ENCODE measurements at places on chromosomes 3 and 15. TPM values are rescaled to one million over a fixed set of nuclear protein-coding genes. Genes with fewer than 3 reads are reported as not detected.

DNA sequence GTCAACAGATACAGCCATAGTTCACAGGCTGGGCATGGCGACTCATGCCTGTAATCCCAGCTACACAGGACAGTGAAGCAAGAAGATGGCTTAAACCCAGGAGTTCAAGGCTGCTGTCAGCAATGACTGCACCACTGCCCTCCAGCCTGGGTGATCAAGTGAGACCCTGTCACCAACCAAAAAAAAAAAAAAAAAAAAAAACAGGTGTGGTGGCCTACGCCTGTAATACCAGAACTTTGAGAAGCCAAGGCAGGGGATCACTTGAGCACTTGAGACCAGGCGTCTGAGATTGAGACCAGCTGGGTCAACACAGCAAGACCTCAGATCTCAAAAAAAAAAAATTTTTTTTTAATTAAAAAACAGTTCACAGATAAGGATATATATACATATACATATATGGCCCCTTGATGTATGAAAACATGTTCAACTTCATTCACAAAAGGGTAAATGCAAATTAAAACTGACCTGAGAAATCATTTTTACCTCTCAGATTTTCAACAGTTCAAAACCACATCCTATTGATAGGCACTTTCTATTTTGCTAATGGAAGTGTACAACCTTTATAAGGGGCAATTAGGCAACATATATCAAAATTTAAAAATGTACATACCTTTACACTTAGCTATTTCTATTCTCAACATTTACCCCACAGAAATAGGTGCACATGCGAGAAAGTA lies 51.1 kb downstream of the OSBPL10 start:
- no peak for DNase-seq

GRCh38 chr3:134956844-134957243 lies 161.8 kb downstream of the EPHB1 start:
- no peak for DNase-seq

DNA sequence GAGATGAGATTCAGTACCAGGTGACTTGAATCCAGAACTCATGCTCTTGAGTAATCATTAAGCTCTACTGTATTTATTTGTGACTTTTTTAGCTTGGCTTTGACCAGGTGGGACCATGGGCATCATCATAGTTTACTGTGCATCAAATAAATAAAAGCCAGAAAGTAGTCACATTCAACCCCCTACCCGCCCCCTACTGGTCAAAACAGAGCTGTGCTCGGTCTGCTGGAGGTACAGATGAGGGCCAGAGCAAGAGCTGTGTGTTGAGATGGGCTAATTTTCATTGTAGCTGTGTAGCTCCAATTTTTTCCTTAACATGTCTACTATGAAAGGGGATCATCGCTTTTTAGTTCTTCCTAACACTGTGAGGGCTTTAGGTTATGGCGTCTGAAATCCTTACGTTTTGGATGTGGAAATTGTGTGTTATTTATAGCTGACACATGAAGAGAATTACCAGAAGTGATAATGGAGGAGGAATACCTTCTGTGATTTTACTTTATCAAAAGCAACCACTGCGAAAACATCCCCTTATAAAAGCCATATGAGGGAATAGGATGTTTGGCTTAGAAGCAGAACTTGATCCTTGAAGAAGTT lies 375.1 kb downstream of the PTPRG start:
- DNase-seq = no peak

DNA sequence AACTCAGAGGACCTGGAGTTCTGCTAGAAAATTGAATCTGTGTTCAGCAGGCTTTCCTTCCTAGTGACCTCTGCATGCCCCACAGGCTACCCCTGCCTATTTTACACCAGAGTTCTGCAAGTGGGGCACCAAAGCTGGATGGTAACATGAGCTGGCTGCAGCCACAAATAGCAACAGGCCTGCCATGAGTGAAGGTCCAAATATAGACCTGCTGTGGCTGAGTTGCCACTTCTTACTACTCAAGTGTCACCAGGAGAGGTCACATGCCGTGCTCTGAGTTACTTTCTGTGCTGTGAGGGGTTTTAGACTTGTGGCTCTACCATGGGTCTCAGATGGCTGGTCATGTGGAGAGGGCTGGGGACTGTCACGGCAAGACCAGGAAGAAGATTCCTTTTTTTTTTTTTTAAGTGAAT lies at the start of gene FSD2:
TSS of gene FSD2 (minus strand) at position 76 of the 413 bp plus-strand sequence. CDS start 18,679 bp downstream, outside the sequence.
- no peak for DNase-seq

- DNase-seq = no peak
Observed at GRCh38 chr3:32818970-32819511, 1.2 kb downstream of the TRIM71 start.

DNA sequence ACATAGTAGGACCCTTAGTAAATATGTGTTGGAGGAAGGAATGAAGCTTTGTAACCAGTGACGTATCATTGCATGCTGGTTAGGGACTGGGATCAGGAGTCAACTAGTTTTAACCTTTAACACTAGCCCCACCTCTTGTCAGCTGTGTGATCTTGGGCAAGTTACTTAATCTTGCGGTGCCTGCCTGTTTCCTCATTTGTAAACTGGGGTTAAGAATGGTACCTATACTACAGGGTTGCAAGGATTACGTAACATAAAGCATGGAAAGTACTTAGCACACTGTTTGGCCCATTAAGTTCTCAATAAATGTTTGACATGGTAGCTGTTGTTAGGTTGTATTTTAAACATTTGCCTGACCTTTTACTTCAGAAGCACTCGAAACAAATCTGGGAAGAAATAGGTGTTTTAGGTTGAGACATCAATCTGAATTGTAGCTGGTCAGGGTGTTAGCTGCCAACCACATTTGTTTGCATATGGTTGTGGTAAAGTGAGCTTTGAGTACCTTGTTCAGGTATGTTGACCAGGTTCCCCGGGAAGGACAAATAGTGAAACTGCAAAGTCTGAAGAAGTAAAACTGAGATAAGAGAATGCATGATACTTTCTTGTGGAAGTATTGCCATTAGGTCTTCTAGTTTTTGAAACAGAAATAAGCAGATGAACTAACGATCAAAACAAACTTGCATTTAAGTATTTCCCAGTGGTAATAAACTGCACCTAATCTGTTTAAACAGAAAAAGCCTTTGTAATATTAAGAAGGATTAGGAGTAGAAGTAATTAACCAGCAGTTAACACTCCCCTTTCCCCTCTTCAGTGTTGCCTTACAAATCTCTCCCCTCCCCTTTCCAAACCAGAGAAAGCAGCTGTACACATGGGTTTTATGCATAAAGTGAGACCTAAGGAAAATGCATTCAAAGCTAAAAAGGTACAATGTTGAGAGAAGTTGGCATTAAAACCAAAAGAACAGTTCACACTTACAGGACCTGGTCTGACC lies 25.8 kb upstream of the SCAANT1 start:
- DNase-seq = no peak

DNA sequence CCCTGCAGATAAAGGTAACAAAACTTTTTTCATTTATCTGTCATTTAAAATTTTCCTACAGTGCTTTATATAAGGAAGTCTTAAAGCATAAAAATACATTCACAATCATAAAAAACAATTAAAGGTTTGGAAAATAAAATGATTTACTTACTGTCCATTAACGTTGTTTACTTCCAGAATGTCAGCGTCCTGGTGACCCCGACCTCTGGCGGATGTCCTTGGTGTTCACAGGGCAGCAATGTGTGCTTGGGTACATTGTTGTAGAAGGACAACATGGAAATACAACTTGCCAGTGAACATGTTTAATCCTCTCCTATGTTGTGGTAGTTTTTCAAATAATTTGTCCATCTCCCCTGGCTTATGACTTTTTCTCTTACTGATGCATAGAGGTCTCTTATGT lies 168.8 kb upstream of the NDN start:
- DNase-seq = no peak

GRCh38 chr15:77517579-77517978 lies 96.9 kb downstream of the HMG20A start:
- no peak for DNase-seq

- no peak for DNase-seq
Observed at GRCh38 chr15:36653851-36654250, 74.4 kb downstream of the CDIN1 start.

DNA sequence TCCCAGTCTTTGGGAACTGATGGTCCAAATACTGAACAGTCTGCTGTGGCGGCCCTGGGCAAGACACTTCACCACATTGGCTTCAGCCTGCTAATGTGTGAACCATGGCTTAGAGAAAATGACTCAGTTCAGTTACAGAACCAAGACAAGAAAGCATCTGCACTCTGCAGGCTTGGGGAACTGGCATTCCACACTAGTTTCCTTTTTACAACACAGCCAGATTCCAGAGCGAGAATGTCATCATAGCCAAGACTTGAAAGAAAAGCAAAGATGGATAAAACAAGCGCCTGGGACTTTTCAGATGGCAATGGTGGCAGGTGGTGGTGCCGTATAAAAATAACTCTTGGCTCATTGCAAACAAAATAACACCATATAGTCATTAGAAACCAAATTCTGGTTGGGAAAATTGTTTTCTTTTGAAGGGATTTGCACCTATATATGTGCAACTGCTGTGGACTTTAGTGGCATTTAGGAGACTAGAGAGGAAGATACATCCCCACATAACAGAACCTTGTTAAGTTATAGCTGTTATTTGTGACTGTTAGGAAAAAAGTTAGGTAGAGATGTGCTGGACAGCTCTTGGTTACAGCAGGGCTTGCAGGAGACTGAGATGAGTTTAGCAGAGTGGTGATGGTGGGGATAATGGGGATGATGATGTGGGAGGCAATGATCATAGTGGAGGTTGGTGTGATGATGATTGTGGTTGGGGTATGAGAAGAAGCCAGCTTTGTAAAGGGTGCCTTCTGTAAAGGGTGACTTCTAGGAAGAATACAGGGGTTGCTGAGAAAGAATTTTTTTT lies 273.6 kb downstream of the THRB start:
- DNase-seq = peak; percentile 24

- no peak for DNase-seq
Observed at GRCh38 chr15:92600856-92601255, 54.7 kb downstream of the FAM174B start.

GRCh38 chr15:56608993-56609392 lies 124.3 kb downstream of the ZNF280D start:
- no peak for DNase-seq

- no peak for DNase-seq
Observed at GRCh38 chr3:189687475-189687874, 56.3 kb downstream of the TP63 start.

- no peak for DNase-seq
Observed at GRCh38 chr3:21794291-21794690, 43.3 kb upstream of the ZNF385D start.

DNA sequence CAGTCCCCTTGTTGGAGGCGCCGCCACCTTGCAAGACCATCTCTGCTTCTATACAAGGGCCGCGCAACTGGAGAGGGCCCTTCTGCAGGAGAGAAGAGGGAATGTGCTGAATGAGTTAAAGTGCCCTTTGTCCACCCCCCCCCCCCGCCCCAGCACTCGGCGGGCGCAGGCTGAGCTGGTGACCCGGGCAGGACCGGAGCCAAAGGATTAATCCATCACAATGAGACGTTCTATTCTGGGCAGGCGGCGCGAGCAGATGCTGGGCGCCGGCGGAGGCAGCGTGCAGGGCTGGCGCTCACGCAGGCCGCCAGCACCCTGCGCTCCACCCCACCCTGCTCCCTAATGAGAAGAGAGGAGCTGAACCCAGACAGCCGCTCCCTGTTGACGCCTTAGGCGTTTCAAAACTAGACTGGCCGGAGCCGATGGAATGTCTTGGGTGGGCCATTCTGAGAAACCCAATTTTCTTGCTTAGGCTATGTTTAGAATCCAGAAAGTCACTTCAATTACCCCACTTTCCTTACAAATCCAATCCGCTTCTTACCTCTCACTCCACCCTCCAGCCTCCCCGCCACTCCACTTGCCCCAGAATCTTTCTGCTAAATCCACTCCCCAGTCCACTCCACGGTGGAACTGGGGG lies 32.9 kb downstream of the GJD2 start:
- peak; percentile 61 for DNase-seq

- DNase-seq = no peak
Observed at GRCh38 chr3:98900265-98901118, 1.0 kb downstream of the DCBLD2 start.

DNA sequence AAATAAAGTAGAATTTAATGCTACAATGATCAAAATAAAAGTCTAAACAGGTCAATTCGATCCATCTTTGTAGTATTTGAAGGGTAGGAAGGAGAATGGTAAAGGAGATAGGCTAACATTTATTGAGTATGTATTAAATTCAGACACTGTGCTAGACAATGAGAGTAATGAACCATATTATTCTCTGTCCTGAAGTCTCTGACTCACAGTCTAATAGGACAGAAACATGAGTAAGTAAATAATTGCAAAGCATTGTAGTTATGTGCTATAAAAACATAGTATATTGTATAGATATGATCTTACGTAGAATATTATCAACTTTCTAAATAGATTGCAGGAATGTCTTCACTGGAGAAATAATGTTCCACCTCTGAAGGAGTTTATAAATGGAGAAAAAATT lies 64.5 kb downstream of the MDFIC2 start:
- no peak for DNase-seq

DNA sequence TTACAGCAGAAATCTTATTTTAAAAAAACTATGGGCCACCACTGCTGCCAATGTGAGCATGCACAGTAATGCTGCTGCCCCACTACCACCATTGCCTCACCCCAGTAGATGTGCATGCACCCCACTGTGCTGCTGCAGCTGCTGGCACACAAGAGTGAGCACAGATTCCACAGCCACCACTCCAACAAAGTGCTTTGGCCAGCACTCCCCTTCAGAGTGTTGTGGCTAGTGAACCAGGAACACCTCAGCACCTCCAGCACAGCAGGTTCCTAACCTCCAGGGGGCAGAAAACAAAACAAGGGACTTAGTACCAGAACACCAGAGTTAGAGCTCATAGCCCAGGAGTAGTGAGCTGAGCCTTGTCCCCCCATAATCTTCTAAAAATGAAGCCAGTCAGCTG lies 629.6 kb downstream of the PYDC2 start:
- no peak for DNase-seq

DNA sequence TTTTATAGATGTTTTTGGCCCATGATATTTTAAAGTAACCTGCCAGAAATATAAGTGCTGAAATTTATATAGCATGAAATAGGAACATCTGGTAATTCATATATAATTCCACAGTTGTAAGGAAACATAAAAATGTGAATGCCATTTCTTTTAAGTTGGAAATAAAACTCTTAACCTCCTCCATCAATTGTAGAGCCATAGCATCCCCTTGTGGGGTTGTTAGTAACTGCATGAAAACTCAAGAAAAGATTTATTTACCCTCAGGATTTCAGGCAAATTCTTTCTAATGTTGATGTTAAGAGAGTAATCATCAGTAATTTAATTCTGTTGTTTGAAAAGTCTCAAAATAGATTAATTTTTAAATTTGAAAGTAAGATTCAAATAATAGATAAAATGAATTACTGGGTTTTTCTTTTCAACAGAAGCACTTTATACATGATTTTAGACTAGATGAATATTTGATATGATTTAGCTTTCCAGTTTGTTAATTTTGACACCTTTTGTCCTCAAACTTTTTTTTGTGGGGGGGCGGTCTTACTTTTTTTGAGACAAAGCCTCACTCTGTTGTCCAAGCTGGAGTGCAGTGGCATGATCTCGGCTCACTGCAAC lies 74.7 kb downstream of the RASA2 start:
- no peak for DNase-seq

GRCh38 chr15:52348056-52348745 lies 52.6 kb upstream of the MYO5C start:
- DNase-seq = no peak

GRCh38 chr3:195916291-195916690 lies 7.9 kb upstream of the TNK2 start:
- DNase-seq = peak; percentile 61

TMEM158 gene
- not detected for total RNA-seq

ADAMTS17 gene
- total RNA-seq = 2.8 TPM

NOX5 gene
- 0.53 TPM for total RNA-seq

IGF1R gene
- 151 TPM for total RNA-seq

SIDT1 gene
- total RNA-seq = not detected
